GM20000 (cell line): ENCODE measurements at places on chromosomes 1 and 21.

GRCh38 chr1:224726441-224727182 is 110.5 kb downstream of the CNIH3 start:
- no peak for DNase-seq

DNA sequence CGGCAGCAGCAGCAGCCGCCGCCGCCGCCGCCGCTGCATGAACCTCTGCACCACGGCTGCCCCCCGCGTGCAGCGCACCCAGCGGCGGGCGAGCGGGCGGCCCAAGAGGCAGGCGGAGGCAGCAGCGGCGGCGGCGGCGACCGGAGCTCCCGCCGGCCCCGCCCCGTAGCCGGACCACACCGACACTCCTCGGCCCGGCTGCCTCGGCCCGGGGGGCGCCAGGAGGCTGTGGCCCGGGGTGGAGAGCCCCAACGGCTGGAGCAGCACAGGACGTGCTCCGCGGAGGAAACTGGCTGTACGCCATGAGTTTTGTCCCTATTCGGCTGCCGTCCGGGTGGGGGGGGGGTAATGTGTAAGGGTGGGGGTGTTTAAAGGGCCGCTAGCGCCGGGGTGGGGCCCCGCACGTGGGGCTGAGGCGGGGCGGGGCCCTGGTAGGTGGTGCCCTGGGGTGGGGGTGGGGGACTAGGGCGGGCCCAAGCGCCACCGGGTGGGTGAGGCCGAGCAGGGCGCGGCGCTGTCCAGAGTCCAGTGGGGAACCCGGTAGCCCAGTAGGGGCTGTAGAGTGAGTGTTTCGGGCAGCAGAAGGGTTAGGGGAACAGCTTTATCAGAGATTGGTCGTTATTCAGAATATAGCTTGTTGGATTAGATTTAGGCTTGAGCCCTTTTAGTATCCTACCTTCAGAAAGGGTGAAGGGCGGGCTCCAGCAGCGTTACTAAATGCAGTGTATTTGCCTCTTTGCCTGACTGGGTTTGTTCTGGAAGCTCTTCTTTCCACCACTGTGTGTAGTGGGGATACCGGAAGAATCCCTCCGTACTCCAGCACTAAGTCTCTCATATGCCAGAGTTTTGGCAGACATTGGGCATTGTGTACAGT is at the start of gene FAM78B:
Gene FAM78B, minus strand, starts transcription at position 304 of the 874 bp plus-strand sequence. CDS start 753 bp downstream, outside the sequence.
- DNase-seq = peak; percentile 93

- no peak for DNase-seq
Observed at GRCh38 chr21:45570826-45571601, 28.8 kb upstream of the SLC19A1 start.

- peak; percentile 35 for DNase-seq
Observed at GRCh38 chr1:56477164-56478111, 101.9 kb downstream of the PLPP3 start.

- no peak for DNase-seq
Observed at GRCh38 chr1:88961647-88962275, 30.7 kb downstream of the KYAT3 start.

- no peak for DNase-seq
Observed at GRCh38 chr1:94739521-94740061, 80.6 kb upstream of the SLC44A3 start.

DNA sequence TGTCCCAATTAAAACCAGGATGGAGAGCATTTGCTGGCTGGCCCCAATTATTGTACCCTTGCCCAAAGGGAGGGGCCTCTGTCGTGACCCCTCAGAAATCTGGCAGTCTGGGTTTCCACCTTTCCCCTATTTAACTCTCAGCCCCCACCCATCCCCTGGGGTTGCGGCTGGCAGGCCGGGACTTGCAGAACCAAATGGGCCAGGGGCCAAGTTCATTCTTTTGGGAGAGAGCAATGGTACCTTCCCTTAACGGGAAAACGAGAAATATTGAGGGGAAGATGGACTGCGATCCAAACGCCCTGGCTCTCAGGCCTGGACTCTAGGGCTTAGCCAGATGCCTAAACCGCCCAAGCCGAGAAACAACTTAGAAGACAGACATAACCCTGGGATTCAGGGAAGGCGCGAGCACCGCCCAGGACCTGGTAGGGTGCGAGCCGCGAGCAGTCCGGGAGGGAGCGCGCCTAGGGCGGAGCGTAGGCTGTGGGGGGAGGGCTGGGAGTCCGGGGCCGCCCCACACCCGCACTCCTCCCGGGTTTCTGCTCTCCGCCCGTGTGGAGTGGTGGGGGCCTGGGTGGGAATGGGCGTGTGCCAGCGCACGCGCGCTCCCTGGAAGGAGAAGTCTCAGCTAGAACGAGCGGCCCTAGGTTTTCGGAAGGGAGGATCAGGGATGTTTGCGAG is at the start of gene SLC27A3:
Gene SLC27A3, plus strand, starts transcription at position 628 of the 678 bp plus-strand sequence. CDS start 91 bp downstream, outside the sequence.
- peak; percentile 51 for DNase-seq

DNA sequence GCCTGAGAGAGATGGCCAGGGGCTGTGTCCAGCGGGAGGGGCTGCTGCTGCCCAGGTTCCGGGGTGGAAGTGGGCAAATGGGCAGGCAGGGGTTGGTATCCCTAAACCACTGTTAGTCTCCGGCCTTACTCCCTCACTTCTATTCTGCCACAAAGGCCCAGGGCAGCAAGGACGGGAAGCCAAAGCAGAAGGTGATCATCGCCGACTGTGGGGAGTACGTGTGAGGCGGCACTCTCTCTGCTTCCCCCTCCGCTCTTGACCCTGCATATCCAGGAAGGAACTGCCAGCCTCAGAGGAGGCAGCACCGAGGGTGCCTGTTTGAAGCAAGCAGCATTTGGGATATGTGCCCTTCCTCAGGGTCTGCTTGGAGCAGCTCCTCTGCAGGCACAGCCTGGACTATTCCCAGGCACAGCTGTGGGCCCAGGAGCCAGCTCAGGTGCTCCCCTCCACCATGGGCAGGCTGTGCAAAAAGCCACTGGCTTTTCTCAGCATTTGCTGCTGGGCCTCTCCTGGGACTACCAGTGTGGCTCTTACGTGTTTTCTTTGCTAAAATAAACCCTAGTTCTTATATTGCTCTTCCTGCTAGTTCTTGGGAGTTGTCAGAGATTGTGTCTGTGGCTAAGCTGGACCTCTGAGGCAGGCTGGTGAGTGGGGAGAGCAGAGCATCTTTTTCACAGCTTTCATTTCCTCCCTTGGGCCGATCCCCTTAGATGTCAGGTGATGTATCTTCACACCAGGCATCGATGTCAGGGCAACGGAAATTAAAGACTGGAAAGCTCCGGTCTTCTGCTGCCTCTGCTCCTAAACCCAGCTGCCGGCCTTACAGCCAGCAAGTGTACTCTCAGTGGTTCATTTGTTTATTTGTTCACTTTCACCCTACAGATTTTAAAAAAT is 14.7 kb downstream of the PPIE start:
- no peak for DNase-seq

DNA sequence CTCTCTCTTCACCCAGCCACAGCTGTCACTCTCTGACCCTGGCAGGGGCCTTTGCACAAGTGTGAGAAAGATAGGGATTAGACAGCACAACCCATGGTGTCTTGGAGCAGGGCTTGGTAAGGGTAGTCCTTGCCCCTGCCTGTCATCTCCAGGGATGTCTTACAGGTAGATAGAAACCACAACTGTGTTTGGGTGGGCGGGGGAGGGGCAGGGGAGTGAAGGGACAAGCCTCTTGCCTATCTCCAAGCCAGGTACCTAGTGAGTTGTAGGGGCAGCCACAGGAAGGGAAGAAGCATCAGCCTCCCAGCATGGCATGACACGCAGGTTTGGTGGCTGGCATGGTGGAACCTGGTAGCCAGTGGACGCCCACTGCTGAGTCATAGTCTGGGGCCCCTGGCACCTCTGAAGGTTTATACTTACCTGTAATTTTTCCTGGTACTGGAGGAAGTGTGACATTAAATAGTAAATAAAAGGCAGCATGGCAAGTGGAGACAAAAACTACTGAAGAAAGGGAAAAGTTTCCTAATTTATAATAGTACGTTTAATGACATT is 97.5 kb downstream of the CLEC20A start:
- no peak for DNase-seq

- DNase-seq = no peak
Observed at GRCh38 chr1:113136476-113136875, 63.5 kb downstream of the LRIG2 start.

- DNase-seq = no peak
Observed at GRCh38 chr1:147647796-147648633, 22.3 kb downstream of the ACP6 start.

- no peak for DNase-seq
Observed at GRCh38 chr1:225607355-225607754, 45.6 kb downstream of the ENAH start.

- no peak for DNase-seq
Observed at GRCh38 chr1:233570216-233570615, 43.7 kb upstream of the KCNK1 start.

GRCh38 chr1:169563019-169563615 is 23.2 kb downstream of the F5 start:
- DNase-seq = no peak

DNA sequence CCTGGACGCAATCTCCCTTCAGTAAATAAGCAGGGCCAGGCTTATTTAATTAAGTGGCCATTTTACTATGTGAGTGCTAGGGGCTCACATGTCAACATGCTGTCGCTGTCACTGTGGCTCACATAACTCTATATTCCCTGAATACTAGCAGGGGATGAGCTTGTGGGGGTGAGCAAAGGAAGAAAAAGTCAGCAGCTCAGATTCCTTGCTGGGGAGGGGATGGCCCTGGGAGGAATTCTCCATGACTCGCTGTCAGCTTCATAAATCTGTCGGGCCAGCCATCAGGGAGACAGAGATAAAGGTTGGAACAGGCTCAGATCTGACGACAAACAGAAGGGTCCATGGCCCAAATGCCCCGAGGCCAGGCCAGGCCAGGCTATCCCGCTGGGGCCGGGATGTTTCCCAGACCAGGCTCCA is 26.0 kb upstream of the PLEKHG5 start:
- DNase-seq = no peak

DNA sequence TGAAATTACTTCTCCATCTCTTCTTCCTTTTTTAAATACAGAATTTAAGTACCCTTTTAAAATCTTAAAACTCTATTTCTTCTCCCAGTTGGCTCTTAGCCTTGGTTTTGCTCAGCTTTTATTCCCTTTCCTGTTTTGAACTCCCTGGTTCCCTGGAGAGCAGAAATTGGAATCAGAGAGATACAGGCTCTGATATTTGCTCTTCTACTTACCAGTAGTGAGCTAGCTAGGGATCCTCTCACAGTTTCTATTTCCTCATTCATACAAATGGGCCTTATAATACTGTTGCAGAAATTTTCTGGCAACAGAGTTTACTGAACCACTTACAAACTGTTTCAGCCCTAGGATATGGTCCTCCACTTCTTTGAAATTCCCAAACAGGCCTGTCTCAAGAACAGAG is 606.3 kb downstream of the NUF2 start:
- no peak for DNase-seq

- no peak for DNase-seq
Observed at GRCh38 chr21:22703521-22703920, 1705.3 kb downstream of the NCAM2 start.

DNA sequence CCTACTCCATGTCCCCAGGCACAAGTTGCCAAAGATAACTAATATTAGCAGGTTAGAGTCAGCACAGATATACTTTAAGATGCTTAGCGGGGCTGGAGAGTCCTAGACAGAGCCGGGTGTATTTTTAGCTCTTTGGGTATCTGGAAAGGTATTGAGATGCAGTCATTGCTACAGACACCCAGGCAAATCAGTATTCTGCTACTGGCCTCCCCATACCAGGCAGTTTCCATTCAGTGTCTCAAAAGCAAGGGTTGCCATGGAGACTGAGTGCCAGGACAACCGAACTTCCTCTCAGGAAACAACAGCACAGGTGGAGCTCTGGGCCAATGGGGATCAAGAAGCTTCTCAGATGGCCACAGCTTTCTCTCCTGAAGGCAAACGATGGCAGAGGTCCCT is 45.3 kb downstream of the KCNC4 start:
- DNase-seq = no peak

- DNase-seq = no peak
Observed at GRCh38 chr1:14390816-14391215, 207.7 kb upstream of the KAZN start.

- no peak for DNase-seq
Observed at GRCh38 chr1:248599396-248599795, 1.9 kb upstream of the OR2T10 start.

DNA sequence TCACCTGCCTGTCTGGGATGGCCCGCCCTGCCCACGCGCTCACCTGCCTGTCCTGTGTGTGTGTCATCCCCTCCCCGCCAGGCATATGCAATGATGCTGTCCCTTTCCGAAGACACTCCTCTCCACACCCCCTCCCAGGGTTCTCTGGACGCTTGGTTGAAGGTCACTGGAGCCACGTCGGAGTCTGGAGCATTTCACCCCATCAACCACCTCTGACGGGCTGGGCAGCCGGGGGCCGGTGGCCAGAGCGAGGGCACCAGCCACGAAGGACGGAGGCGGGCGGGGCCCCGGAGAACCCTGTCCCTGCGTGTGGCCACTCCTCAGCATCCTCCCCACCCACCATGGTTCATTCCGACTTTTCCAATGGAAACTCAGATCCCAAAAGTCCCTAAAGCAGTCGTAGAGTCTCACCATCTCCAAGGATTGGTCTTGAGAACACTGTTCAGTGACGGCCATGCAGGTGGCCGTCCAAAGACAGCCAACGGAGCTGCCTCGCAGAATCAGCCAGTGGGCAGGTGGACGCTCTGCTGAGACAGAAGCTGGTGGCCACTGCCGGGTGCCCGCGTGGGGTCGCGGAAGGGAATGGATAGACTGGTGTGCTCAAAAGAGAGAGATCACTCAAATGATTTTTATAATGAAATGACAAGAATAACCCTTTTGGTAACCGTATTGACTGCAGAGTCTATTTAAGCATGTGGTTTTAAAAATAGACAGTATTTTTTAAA is 20.7 kb upstream of the ARHGEF16 start:
- DNase-seq = no peak

DNA sequence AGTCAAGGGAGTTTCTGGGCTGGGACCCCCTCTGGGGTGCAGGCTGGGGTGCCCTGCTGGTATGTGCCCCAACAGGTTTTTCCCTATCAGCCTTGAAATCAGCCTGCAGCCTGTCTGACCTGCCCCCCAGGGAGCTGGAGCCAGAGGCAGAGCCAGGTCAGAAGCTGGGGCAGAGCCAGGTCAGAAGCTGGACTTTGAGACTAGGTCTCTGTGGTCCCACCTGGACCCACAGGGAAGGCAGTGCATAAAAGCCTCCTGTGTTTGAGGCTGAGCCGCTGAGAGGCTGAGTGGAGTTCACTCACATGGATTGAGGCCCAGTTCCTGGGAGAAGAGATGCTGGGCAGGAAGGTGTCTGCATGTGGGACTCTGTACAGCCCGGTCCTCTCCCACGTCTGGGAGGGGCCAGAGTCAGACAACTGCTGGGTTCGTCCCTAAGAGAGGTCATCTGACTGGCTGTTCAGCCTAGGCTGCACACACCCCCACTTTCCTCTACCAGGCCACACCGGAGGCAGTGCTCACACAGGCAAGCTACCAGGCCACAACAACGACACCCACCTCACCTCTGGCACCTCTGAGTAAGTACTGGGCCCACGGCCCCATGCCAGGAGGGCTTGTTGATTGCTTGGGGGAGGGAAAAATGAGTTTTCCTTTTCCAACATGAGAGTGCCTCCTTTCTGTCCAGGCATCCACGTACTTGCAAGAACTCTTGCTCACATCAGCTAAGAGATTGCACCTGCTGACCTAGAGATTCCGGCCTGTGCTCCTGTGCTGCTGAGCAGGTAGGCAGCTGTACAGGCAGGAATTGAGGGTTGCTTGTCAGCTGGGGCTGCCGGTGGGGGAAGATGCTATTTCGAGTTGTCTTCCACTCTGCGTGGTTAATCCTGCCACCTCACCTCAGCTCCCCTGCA is at the start of gene ANXA9:
Gene ANXA9, plus strand, starts transcription at position 488 of the 908 bp plus-strand sequence. CDS start 814 bp downstream, outside the sequence.
- no peak for DNase-seq
